ENCODE measurements at places on chromosomes 12 and 14.

- DNase-seq, result no peak
Observed at GRCh38 chr12:95481072-95481471, 7.1 kb downstream of the METAP2 start.

GRCh38 chr12:2463719-2464118, 331.1 kb upstream of the FKBP4 start:
- no peak for DNase-seq

GRCh38 chr14:93332397-93332852, 411 bp downstream of the BTBD7 start:
- no peak for DNase-seq

DNA sequence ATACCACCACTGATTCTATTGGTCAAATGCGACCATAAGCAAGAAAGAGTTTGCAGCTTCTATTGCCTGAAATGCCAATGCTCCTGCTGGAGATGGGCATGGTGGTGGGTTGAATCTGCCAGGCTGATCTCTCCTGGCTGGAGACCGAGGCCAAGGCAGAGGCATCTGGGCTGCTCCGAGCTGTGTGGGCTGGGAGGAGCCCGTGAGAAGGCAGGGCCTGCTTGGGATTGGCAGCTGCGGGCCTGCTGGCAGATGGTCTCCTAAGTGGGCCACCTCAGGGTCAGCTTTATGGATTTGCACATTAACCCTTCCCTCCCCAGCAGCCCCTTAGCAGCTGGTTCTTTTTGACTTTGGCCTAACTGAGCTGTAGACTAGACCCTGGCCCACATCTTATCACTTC, 25.4 kb downstream of the SRRM4 start:
- no peak for DNase-seq
